ACHN (cell line): ENCODE measurements at places on chromosomes 2 and 18.
A peak's percentile ranks its signal among the peaks of the same experiment; 100 is the strongest.

GRCh38 chr18:13381944-13382365 lies 163.4 kb downstream of the LDLRAD4 start:
- DNase-seq, result no peak

GRCh38 chr2:186968277-186968676 lies 119.3 kb upstream of the ZSWIM2 start:
- no peak for DNase-seq

GRCh38 chr2:128455721-128456050 lies 137.0 kb upstream of the HS6ST1 start:
- no peak for DNase-seq

- DNase-seq, result peak; percentile 56
These were observed 50.0 kb downstream of the HDHD2 start for GRCh38 chr18:47100212-47100831.

DNA sequence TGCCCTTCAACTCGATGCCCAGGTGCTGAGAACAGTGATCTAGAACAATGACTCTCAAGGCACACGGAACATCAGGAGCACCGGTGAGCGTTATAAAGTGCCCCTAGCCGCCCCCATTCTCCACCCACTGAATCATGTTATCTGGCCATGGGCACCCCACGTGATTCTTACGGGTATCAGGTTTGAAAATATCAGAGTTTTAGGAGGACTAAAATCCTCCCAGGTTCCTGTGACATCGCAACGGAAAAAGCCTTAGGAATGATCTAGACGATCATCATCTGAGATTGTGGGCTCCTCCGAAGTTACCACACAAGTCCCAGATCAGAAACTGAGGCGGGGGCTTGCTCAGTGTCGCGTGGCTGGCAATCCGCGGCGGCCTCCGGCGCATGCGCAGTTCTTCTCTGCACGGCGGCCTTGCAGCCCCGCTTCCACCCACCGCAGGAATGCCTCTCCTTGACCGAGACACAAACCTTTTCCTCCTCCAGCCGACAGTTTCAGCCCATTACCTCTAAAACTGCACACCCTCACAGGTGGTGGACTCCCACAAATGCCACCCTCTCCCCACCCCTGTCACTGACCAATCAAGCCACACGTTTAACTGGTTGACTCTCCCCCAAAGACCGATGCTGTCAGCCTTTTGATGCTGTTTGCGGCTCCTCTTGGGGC lies 5.8 kb upstream of the MRPL33 start:
- DNase-seq, result no peak

GRCh38 chr2:187686416-187687024 lies 132.3 kb upstream of the TFPI start:
- no peak for DNase-seq

DNA sequence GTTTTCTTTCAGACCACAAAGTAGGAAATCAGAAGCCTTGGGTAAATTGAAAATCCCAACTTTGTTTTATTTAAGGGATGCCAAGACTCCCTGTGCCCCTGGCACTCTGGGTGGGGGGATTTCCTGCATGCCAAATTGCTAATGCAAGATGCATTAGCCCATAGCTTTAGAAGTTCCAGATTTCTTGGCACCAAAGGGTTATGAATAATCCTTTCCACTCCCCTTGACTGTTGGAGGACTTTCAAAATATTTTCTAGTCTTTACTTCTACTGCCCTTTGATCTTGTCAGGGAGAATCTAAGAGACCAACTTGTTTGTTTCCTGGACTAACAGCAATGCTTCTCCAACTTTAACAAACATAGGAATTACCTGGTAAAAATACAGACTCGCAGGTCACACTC lies 81.8 kb upstream of the TGIF1 start:
- no peak for DNase-seq

- peak; percentile 89 for DNase-seq
These were observed 261.4 kb downstream of the TWIST2 start for GRCh38 chr2:239109041-239109927.

GRCh38 chr18:6205706-6206105 lies 209.0 kb downstream of the L3MBTL4 start:
- no peak for DNase-seq

DNA sequence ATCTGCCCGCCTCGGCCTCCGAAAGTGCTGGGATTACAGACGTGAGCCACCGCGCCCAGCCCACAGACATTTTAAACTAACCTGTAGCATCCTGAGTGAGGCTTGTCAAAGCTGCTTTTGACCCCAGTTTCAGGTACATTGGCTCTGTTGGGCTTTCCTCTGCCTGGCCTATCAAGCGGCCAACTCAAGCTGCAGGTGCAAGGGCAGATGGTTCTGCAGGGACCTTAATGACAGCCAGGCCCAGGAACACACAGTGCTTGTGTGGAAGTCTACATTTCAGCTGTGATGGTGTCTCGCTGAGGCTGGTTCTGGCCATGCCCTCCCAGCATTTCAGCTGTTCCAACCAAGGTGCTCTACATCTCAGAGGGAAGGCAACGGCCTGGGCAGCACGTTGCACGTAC lies 18.4 kb downstream of the INPP4A start:
- no peak for DNase-seq

DNA sequence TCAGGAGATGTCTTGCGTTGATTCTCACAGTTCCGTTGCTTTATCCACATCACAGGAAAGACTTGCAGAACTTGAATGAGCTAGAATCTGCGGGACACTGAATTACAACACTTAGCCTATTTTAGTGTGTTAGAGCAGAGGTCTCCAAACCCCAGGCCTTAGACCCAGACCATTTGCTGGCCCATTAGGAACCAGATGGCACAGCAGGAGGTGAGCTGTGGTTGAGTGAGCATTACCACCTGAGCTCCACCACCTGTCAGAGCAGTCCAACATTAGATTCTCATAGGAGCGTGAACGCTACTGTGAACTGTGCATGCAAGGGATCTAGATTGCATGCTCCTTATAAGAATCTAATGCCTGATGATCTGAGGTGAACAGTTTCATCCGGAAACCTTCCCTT lies 3.8 kb downstream of the MRPL30 start:
- DNase-seq, result no peak

GRCh38 chr2:210287301-210287700 lies 27.7 kb downstream of the MYL1 start:
- DNase-seq, result no peak

GRCh38 chr2:68155618-68156017 lies 2.1 kb upstream of the PNO1 start:
- DNase-seq, result no peak

- DNase-seq, result no peak
These were observed 159.5 kb downstream of the L3MBTL4 start for GRCh38 chr18:6255116-6255705.

GRCh38 chr2:31523871-31524492 lies 56.8 kb downstream of the SRD5A2 start:
- peak; percentile 68 for DNase-seq

- no peak for DNase-seq
These were observed 153.5 kb downstream of the RPIA start for GRCh38 chr2:88844960-88845359.

GRCh38 chr18:56146565-56146964 lies 491.8 kb downstream of the TXNL1 start:
- no peak for DNase-seq

DNA sequence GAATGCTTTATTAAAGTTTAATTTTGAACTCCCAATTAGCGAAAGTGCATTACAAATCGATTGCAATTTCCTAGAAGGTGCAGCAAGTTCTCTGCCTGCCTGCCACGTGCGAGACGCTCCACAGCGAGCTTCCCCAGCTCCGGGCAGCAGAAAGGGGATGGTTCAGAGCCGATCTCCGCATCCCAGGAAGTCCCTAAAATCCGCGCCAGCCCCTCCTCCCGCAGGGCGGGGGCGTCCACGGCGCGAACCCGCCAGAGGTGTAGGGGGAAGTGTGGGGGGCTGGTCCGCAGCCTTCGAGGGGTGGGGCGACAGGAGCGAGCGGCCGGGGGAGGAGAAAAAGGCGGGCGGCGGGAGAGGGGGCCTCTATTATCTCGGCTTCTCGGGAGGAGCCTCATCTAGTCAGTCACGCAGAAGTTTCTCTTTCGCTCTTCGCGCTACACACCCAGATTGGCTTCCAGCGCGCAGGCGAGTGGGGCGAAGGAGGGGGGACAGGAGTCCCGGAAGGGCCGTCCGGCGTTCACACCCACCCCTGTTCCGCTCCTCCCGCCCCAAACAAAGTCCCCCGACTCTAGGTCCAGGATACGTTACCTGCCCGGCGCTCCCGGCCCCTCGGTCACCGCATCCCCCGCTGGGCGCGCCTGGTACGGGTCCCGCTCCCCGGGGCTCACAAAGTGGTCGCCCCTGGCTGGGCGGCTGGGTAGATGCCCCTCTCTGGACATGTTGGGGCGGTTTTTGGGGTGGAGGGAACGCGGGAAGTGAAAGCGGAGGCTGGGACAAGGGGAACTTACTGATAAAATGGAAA lies 9.1 kb upstream of the NR4A2 start:
- DNase-seq, result peak; percentile 98

DNA sequence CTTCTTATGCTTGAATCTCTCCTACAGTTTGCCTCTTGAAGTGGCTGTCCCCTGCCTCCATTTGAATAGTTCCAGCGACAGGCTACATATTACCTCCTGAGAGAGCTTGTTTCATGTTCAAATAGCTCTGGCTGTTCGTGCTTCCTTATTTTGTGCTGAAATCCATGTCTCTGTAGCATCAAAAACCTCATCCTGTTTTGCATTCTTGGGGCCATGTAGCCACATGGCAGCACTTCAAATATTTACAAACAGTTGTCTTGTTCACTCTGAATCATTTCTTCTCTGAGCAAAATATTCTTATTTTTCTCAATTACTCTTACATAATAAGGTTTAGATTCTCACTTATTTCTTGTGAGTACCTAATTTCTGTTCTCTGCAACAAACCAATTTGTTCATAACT lies 1243.1 kb upstream of the NXPH2 start:
- DNase-seq, result no peak

DNA sequence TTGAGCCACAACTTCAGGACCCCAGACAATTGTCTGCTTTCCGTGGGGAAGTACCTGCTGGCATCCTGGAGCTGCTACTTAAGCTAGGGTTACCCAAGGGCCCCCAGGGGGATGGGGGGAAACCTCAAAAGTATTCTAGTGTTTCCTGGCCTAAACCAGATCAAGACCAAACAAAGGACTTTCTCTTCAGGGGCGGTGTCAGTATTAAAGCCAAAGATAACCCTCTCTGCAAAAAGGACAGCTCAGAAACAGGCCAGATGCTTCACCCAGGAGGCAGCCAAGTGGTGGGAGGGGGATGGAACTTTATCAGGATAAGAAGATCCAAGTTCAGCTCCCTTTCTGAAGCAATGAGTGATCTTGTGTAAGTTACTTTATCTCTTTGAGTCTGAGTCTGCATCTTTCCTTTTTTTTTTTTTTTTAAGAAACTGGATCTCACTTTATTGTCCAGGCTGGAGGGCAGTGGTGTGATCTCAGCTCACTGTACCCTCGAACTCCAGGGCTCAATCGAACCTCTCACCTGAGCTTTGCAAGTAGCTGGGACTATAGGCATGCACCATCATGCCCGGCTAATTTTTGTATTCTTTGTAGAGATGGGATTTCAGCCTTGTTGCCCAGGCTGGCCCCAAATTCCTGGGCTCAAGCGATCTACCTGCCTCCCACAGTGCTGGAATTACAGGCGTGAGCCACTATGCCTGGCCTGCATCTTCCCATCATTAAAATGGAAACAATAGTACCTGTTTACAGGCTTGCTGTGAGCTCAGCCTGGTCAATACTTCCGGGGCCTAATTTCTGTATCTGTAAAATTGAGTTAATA lies 151.8 kb upstream of the PTPRM start:
- no peak for DNase-seq

GRCh38 chr2:104654811-104655210 lies 199.1 kb upstream of the POU3F3 start:
- DNase-seq, result no peak

- no peak for DNase-seq
These were observed at the start of gene GALR1 for GRCh38 chr18:77249569-77250500. Gene GALR1 (plus strand): TSS chr18:77249848. CDS start chr18:77250549, 701 bp downstream.

- DNase-seq, result no peak
These were observed 192.0 kb downstream of the PARD3B start for GRCh38 chr2:204737296-204737695.

DNA sequence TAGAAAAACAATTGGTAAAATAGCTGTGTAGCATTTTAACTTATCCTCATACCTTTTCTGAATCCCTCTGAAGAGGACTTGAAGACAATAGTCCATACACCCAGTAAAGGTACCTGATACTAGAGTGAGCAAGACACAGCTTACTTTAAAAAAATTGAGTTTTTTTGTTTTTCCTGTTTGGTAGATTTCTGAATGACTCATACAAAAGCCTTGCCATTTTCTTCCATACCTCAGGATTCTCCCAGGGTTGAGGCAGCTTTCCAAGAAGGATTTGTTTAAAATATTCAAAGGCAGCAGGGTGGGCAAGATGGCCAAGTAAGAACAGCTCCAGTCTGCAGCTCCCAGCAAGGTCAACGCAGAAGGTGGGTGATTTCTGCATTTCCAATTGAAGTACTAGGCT lies 551.0 kb upstream of the LRATD1 start:
- no peak for DNase-seq

GRCh38 chr2:20677301-20678085 lies 10.5 kb downstream of the GDF7 start:
- no peak for DNase-seq

DNA sequence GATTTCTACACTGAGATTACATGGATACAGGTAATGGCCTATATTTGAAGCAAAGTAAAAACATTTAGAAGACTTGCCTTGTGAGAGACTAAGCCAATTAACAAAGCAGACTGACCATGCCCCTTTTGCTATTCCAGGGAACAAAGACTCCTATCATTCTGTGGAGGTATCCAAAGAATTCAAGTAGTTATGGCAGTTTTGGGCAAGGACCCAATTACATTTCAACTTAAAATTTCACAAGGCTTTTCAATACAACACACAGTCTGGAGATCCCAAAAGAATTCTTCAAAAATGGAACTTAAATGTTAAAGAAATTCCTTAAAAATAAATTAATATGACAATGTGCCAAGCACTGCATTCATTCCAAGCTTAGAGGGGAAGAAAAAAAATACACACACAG lies 109.2 kb upstream of the CHRNA1 start:
- DNase-seq, result no peak

GRCh38 chr18:52572036-52573000 lies 232.3 kb downstream of the DCC start:
- DNase-seq, result no peak

DNA sequence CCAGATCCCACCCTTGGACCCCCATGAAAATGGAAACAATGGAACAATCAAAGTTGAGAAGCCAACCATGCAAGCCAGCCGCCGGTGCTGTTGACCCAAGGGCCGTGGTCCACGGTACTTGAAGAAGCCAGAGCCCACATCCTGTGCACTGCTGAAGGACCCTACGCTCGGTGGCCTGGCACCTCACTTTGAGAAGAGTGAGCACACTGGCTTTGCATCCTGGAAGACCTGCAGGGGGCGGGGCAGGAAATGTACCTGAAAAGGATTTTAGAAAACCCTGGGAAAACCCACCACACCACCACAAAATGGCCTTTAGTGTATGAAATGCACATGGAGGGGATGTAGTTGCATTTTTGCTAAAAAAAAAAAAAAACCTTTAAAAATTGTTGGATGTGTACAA lies 26.5 kb upstream of the TXNDC2 start:
- no peak for DNase-seq

DNA sequence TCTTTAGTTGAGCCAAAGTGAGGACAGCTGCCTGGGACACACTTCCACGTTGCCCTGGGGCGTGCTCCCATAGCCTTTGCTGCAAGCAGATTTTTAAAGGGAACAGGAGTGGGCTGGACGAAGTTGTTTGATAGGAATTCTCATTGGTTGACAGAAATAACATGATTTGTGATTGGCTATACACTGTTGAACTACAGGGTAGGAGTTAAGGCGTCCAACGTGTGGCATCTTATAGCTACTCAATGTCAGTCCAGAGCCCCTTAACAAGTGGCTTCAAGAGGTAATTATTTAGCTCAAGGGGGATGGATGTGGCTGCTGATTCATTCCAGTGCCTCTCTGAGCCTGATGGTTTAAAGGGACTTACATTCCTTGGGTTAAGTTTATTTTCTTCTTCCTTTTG lies 65.5 kb downstream of the ACAA2 start:
- no peak for DNase-seq
